ENCODE measurements at places on chromosomes 4 and X. TPM values are rescaled to one million over a fixed set of nuclear protein-coding genes. Genes with fewer than 3 reads are reported as not detected.

Gene PPBP
- 32.2 TPM for total RNA-seq

Gene KLB
- 0.64 TPM for total RNA-seq

Gene TSPAN7
- 7.3 TPM for total RNA-seq

Gene NPY1R
- 2.2 TPM for total RNA-seq

Gene APBB2
- total RNA-seq: 69.5 TPM

Gene TBX22
- not detected for total RNA-seq

Gene RAI2
- total RNA-seq: 20.8 TPM

Gene STK32B
- 1.8 TPM for total RNA-seq

Gene BRS3
- total RNA-seq: not detected

Gene RNF128
- 17.0 TPM for total RNA-seq

Gene RAP1GDS1
- 28.5 TPM for total RNA-seq

Gene BGN
- total RNA-seq: 65.0 TPM

Gene RHOH
- 12.5 TPM for total RNA-seq

Gene MAGEA2B
- total RNA-seq: not detected

Gene DOK7
- 16.0 TPM for total RNA-seq

Gene DNASE1L1
- total RNA-seq: 55.5 TPM

Gene AFP
- total RNA-seq: 2.9 TPM

Gene F8
- 19.1 TPM for total RNA-seq

Measured in upper lobe of left lung (tissue), 6 donors.